HTR-8/SVneo (cell line): ENCODE measurements at places on chromosomes 3 and 15.

- DNase-seq: no peak
Measured at GRCh38 chr15:52247461-52247860, 48.1 kb downstream of the MYO5C start.

DNA sequence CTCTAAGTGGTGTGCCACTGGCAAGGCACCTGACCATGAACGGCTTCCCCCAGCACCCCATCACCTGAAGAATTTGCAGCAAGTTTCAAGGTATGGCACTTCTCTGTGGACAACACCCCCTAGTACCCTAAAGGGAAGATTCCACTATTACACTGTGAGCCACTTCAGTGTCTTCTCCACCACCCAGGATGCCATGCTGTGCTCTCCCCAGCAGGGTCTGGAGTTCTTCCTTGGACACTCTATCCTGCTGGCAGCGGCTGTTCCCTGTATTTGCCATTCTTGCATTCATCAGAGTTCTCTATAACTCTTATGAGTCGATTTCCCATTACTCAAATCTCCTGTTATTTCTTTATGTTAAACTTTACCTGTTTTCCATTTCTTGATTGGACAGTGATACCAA is 33.9 kb upstream of the RNU6-1 start:
- DNase-seq: no peak

GRCh38 chr3:141372656-141373055 is 4.4 kb downstream of the ZBTB38 start:
- no peak for DNase-seq

GRCh38 chr3:14522129-14522691 is 17.9 kb downstream of the GRIP2 start:
- no peak for DNase-seq

DNA sequence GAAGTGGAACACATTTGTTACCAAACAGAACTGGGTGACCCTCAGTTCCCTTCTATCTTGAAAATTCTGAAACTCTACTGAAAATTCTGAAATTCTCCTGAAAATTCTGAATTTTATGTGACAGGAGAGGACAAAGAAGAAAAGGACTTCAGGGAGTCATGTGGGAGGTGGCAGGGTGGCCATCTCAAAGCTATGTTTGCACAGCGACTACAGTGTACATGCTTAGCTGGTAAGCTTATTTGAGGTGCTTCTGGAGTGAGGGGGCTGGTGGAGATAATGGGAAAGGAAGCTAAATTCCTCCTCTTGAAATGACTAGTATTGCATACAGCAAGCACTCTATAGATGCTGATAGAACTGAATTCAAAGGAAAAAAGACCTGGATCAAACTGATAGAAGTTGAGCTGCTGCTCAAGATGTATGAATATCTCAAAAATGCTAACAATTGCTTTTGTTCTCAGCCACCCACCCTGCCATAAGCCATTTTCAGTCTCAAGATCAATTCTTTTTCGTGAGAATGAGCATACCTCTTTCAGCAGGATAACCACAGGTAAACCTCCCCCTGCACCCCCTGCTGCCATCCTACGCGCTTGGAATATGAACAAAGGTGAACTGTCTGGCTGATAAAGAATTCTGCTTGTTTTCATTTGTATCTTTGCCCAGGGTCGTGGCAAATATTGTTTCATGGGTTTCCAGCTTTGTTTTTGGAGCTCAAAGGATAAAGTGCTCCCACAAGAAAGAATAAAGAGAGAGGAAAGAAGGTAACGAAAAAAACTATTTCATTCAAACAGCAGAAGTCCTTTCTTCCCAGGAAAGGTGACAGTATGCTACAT is 16.6 kb upstream of the ARHGEF3 start:
- DNase-seq: no peak
